ENCODE measurements at places on chromosomes 3 and 15. TPM values are rescaled to one million over a fixed set of nuclear protein-coding genes. Genes with fewer than 3 reads are reported as not detected.

Gene UBP1
- 53.5 TPM for total RNA-seq

Gene FAM162A
- 70.7 TPM for total RNA-seq

Gene EXD1
- not detected for total RNA-seq

Gene AGBL1
- total RNA-seq: not detected

Gene PROS1
- 12.5 TPM for total RNA-seq

Gene CPLX3
- total RNA-seq: 0.48 TPM

Gene KBTBD12
- not detected for total RNA-seq

All from epithelial cell of alveolus of lung (primary cell).